ENCODE measurements at places on chromosomes 11 and 22. TPM values are rescaled to one million over a fixed set of nuclear protein-coding genes. Genes with fewer than 3 reads are reported as not detected.

Gene RTN4RL2
- not detected for total RNA-seq

Gene TENM4
- 57.3 TPM for total RNA-seq

Gene MN1
- 1.8 TPM for total RNA-seq

Gene KCNJ1
- total RNA-seq = not detected

Gene P4HA3
- 116 TPM for total RNA-seq

Gene DDI1
- total RNA-seq = not detected

Gene MMP8
- 1.5 TPM for total RNA-seq

Gene OR2D2
- 0.78 TPM for total RNA-seq

Gene PARVG
- not detected for total RNA-seq

Gene MYOD1
- total RNA-seq = not detected

Gene CDCA5
- total RNA-seq = 6.0 TPM

Gene OVOL1
- not detected for total RNA-seq

Gene DEFB108B
- not detected for total RNA-seq

Gene HORMAD2
- not detected for total RNA-seq

Gene ADAMTS8
- not detected for total RNA-seq

Gene SLC17A6
- total RNA-seq = not detected

Gene CELSR1
- total RNA-seq = 7.3 TPM

Gene KRTAP5-10
- not detected for total RNA-seq

Gene MFRP
- not detected for total RNA-seq

Gene DEUP1
- not detected for total RNA-seq
